CD4-positive, alpha-beta T cell treated with Interleukin-4 for 4 hours (primary cell): ENCODE measurements at places on chromosomes 2 and 18.

- no peak for DNase-seq
These were observed 76.0 kb upstream of the CELF4 start for GRCh38 chr18:37641573-37641972.

- DNase-seq, result no peak
These were observed 43.0 kb downstream of the WDSUB1 start for GRCh38 chr2:159243529-159243928.

DNA sequence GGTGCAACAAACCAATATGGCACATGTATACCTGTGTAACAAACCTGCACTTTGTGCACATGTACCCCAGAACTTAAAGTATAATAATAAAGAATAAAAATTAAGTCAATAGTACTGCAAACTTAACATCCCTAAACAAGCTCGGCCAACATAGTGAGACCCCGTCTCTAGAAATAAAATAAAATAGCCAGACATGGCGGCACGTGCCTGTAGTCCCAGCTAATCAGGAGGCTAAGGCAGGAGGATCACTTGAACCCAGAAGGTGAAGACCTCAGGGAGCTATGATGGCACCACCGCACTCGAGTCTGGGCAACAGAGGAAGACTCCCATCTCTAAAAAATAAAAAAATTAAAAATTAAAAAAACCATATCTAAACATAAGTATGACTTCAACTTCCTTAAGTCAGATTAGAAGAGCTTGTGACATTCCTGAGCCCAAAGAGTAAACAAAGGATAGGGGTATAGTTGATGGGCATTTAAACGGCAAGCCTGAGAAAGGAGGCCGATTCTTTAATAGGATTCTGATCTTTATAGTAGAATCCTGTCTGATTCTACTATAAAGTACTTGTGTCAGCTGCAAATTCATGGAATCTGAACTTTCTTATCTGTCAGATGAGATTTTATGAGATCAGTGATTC is 1.6 kb downstream of the FAM124B start:
- no peak for DNase-seq

DNA sequence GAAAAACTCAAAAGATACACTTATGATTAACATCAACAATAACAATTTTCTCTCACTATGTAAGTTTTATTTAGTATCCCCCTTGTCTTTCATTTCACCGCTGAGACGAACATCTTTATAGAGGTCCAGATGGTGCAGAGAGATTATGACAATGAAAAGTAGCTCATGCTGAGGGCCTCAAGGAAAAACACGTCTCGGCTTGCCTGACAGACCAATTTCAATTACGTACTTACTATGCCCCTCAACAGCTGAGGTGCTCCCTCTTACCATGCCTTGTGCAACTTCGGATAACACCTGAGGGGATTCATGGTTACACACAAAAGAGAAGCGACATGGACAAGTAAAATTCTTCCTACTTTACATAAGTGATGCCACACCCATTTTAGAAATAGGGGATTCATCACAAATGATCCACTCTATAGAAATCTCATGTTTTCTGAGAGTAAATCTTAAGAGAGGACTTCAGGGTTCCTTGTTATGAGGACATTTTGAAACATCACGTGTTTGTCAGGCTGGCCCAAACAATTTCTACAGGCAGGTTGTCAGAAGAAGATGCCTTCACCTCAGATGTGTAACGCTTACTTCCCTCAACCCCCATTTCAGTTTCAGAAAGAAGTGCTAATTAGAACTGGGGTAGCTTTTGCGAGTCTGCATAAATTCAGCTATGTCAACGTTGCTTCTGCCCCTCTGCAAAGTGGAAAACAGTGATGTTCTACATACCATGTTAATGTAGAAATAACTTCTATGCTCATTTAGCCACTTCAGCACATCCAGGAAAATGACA is 191.4 kb downstream of the NRXN1 start:
- no peak for DNase-seq

- no peak for DNase-seq
These were observed 63.1 kb upstream of the KLHL14 start for GRCh38 chr18:32835951-32836350.

- no peak for DNase-seq
These were observed 10.3 kb downstream of the POLI start for GRCh38 chr18:54279477-54280219.
